ENCODE measurements at places on chromosomes 11 and 22. TPM values are rescaled to one million over a fixed set of nuclear protein-coding genes. Genes with fewer than 3 reads are reported as not detected.

GRCh38 chr22:24566899-24567511 lies 11.2 kb downstream of the SNRPD3 start:
- no peak overlapping the region for H3K4me3 ChIP-seq
- DNase-seq = no peak
- peaks cover 12% of the 10 kb centered on the region for H3K36me3 ChIP-seq
- H3K4me1 ChIP-seq = peaks cover 35% of the 10 kb centered on the region
- H3K27me3 ChIP-seq = no peaks in the 10 kb centered on the region
- no peak overlapping the region for H3K27ac ChIP-seq

- peak; percentile 51 for DNase-seq
- H3K4me1 ChIP-seq = peaks cover 52% of the 10 kb centered on the region
- H3K27ac ChIP-seq = no peak overlapping the region
- H3K27me3 ChIP-seq = no peaks in the 10 kb centered on the region
- H3K36me3 ChIP-seq = peaks cover 10% of the 10 kb centered on the region
Measured at GRCh38 chr22:20979243-20979809, 2.8 kb upstream of the LZTR1 start.

GRCh38 chr11:65557280-65558001 lies 718 bp downstream of the LTBP3 start:
- no peaks in the 10 kb centered on the region for H3K27me3 ChIP-seq
- H3K4me1 ChIP-seq = peaks cover 76% of the 10 kb centered on the region
- H3K36me3 ChIP-seq = no peaks in the 10 kb centered on the region
- H3K4me3 ChIP-seq = peak overlapping the region; percentile 87

DNA sequence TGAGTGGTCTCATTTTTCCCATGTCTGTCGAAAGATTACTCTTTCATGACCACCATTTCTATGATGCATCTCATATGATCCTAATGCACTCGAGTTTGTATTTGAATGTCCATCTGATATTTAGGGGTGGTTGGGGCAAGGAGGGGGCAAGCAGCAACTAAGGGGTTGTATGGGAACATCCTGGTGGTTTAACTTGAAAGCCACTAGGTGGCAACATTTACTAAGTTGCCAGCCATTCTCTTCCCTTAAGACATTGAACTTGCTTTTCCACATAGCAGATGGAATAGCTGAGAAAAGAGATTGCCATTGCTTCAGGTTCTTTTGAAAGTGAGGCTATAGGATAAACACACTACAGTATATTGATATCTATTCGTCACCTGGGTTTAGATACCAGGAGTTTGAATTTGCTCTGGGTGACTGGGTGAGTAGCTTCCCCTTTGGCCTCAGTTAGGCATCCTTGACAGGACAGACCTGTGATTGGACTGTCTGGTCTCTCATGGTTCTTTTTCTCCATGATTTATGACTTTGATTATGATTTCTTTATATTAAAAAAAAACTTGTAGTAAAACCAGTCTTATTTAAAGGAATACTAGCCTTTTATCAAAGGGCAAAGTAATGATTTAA lies 32.4 kb downstream of the NF2 start:
- peaks cover 24% of the 10 kb centered on the region for H3K4me1 ChIP-seq
- H3K36me3 ChIP-seq = peaks cover 4% of the 10 kb centered on the region
- peak overlapping the region; percentile 76 for H3K27ac ChIP-seq

GRCh38 chr11:1382831-1383607 lies 6.7 kb upstream of the BRSK2 start:
- peak; percentile 83 for DNase-seq
- H3K27me3 ChIP-seq = peaks cover 21% of the 10 kb centered on the region
- H3K27ac ChIP-seq = peak overlapping the region; percentile 64
- no peaks in the 10 kb centered on the region for H3K36me3 ChIP-seq

DNA sequence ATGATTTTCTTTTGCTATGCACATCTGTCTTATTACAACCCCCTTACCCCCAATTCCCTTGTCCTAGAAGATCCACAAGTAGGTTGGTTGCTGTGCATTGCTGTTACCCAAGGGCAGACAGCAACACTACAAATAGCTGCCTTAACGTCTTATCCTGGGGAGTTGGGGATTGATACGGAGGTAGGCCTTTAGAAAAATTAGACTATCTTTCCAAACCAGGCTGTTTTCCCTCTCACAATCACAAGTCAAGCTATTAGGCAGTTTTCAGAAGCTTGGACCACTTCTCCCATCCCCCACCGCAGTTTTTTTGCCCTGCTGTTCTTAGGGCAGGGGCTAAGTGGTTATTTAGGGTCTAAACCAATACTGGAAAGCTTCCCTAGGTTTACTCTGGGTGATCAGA lies 2.8 kb upstream of the PHLDB1 start:
- H3K27ac ChIP-seq = no peak overlapping the region
- no peak overlapping the region for H3K4me3 ChIP-seq
- H3K27me3 ChIP-seq = peaks cover 19% of the 10 kb centered on the region
- H3K4me1 ChIP-seq = peaks cover 12% of the 10 kb centered on the region

DNA sequence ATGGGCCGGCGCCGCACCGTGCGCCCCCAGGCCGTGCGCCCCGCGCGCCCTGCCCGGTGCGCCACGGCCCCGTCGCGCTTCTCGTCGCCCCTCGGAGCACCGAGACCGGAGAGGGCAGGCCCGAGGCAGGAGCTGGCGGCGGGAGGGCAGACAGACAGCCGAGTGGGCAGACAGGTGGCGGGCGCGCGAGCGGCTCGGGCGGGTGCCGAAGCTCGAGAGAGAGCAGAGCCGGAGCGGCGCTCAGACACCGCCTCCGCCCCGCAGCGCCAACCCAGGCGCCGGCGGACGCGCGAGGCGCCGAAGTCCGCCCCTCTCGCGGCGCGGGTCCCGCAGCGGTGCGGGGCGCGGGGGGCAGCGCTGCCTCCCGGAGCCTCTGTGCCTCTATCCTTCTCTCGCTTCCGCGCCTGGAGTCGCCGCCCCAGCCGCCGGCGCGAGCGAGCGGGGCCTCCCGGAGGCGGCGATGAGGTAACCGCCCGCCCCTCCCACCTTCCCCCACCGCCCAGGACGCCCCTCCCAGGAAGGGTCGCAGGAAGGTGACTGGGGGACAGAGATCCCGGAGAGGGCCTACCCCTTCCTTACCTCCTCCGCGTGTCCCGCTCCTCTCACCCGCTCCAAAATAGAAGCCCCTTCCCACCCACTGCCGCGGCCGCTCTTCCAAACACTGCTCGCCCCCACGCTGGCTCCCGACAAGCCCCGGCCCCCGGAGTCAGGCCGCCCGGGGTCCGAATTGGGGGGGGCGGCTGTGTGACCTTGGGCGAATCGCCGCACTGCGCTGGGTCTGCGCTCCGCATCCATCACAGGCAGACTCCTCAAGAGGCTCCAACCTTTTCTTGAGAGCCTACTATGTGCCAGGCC lies at the start of gene RASL10A:
TSS of gene RASL10A (minus strand) at position 412 of the 855 bp plus-strand sequence. CDS start 451 bp downstream, outside the sequence.
- H3K27me3 ChIP-seq = peaks cover 37% of the 10 kb centered on the region
- no peak within 1 kb of the TSS for H3K27ac ChIP-seq
- no peaks in the 10 kb centered on the region for H3K36me3 ChIP-seq
- no peak for DNase-seq
- H3K4me1 ChIP-seq = peaks cover 13% of the 10 kb centered on the region

- H3K4me1 ChIP-seq = no peaks in the 10 kb centered on the region
- no peaks in the 10 kb centered on the region for H3K36me3 ChIP-seq
- no peak overlapping the region for H3K27ac ChIP-seq
- DNase-seq = peak; percentile 46
- H3K4me3 ChIP-seq = no peak overlapping the region
Measured at GRCh38 chr11:68632802-68633201, 51.5 kb upstream of the GAL start.

DNA sequence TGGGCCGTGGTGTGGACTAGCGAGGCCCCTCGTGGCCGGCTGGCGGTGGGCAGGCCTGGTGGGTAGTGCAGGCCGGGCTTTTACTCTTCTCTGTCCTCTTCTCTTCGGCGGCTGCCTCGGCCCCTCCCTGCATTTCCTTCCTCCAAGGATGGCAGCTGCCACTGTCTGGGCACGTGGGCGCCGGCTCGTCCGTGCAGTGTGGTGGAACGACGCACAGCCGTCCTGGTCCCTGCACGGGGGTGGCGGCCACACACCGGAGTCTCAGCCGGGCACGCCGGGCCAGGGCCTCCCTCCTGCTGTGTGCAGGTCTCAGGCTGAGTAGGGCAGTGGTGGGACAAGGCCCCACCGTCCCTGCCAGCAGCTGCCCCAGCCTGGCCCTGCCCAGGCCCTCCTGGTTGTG lies 37.7 kb downstream of the MOB2 start:
- H3K27ac ChIP-seq = no peak overlapping the region
- no peak overlapping the region for H3K4me3 ChIP-seq
- H3K4me1 ChIP-seq = no peaks in the 10 kb centered on the region
- H3K27me3 ChIP-seq = no peaks in the 10 kb centered on the region

- no peak overlapping the region for H3K4me3 ChIP-seq
- DNase-seq = no peak
- H3K36me3 ChIP-seq = no peaks in the 10 kb centered on the region
- H3K27ac ChIP-seq = no peak overlapping the region
- H3K27me3 ChIP-seq = peaks cover 10% of the 10 kb centered on the region
Measured at GRCh38 chr11:74677131-74677530, 54.1 kb downstream of the CHRDL2 start.

GRCh38 chr11:9077164-9077563 lies 14.2 kb downstream of the SCUBE2 start:
- H3K36me3 ChIP-seq = no peaks in the 10 kb centered on the region
- no peak for DNase-seq
- H3K4me1 ChIP-seq = peaks cover 7% of the 10 kb centered on the region
- no peak overlapping the region for H3K27ac ChIP-seq
- H3K4me3 ChIP-seq = no peak overlapping the region

GRCh38 chr11:125102510-125102909 lies 8.9 kb downstream of the TMEM218 start:
- peaks cover 12% of the 10 kb centered on the region for H3K4me1 ChIP-seq
- H3K27me3 ChIP-seq = no peaks in the 10 kb centered on the region
- no peak overlapping the region for H3K4me3 ChIP-seq
- DNase-seq = no peak
- peaks cover 6% of the 10 kb centered on the region for H3K36me3 ChIP-seq

DNA sequence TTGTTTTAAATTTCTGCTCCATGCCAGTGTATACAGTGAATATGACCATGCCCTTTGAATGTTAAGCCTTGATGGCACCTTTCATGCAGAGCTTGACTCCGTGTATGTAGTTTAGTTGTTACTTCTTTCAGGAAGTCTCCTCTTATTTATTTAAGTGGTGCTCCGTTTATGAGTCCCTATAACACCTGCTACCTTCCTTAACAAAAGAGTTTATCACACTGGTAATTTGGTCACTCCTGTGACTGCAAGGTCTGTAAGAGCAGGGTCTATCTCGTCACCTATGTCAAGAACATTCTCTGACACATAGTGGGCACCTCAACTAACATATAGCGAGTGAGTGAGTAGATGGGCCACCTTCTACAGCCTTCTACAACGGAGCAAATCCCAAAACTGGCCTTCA lies 152.5 kb downstream of the CCDC34 start:
- H3K36me3 ChIP-seq = no peaks in the 10 kb centered on the region
- H3K27ac ChIP-seq = no peak overlapping the region
- H3K4me3 ChIP-seq = no peak overlapping the region
- peaks cover 11% of the 10 kb centered on the region for H3K27me3 ChIP-seq
- H3K4me1 ChIP-seq = no peaks in the 10 kb centered on the region

DNA sequence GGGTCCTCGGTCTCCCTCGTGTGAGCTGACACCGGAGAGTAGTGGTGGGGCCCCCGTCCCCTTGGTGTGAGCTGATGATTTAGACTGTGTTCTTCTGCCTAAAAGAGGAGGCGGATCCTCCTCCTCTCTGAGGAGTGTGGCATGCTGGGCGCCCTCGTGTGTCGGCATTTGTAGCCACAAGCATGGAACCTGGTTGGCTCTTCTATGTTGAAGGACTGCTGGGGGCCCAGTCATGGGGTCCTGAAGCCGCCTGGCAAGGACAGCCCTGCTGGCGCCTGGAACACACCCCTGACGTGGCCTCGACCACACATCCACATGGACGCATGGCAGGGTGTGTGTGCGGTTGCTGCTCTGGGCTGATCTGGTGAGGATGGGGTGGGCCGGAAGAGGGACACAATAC lies 50.2 kb downstream of the AP2A2 start:
- no peak overlapping the region for H3K4me3 ChIP-seq
- no peak overlapping the region for H3K27ac ChIP-seq
- no peaks in the 10 kb centered on the region for H3K27me3 ChIP-seq
- DNase-seq = no peak

- no peak overlapping the region for H3K27ac ChIP-seq
- H3K4me1 ChIP-seq = peaks cover 27% of the 10 kb centered on the region
- no peak overlapping the region for H3K4me3 ChIP-seq
- no peaks in the 10 kb centered on the region for H3K27me3 ChIP-seq
Measured at GRCh38 chr22:42317008-42317407, 46.6 kb upstream of the TCF20 start.

- DNase-seq = peak; percentile 53
- peak overlapping the region; percentile 25 for H3K4me3 ChIP-seq
- H3K36me3 ChIP-seq = no peaks in the 10 kb centered on the region
- peaks cover 23% of the 10 kb centered on the region for H3K27me3 ChIP-seq
Measured at GRCh38 chr11:86608251-86608799, 64.1 kb downstream of the ME3 start.

GRCh38 chr11:86162239-86162638 lies 82.3 kb upstream of the EED start:
- H3K4me3 ChIP-seq = no peak overlapping the region
- no peak for DNase-seq
- H3K27me3 ChIP-seq = peaks cover 7% of the 10 kb centered on the region
- no peak overlapping the region for H3K27ac ChIP-seq

GRCh38 chr22:40939202-40939601 lies 12.0 kb upstream of the RBX1 start:
- H3K4me3 ChIP-seq = no peak overlapping the region
- no peaks in the 10 kb centered on the region for H3K27me3 ChIP-seq
- peaks cover 1% of the 10 kb centered on the region for H3K36me3 ChIP-seq

GRCh38 chr22:44578110-44578457 lies 80.1 kb upstream of the RTL6 start:
- no peaks in the 10 kb centered on the region for H3K4me1 ChIP-seq
- no peak overlapping the region for H3K4me3 ChIP-seq
- H3K27me3 ChIP-seq = peaks cover 29% of the 10 kb centered on the region
- H3K27ac ChIP-seq = no peak overlapping the region
- no peak for DNase-seq

GRCh38 chr11:112128483-112129121 lies 35.3 kb downstream of the IL18 start:
- no peak for DNase-seq
- no peaks in the 10 kb centered on the region for H3K4me1 ChIP-seq
- H3K27ac ChIP-seq = no peak overlapping the region
- no peaks in the 10 kb centered on the region for H3K36me3 ChIP-seq
- H3K4me3 ChIP-seq = no peak overlapping the region

- H3K4me1 ChIP-seq = peaks cover 14% of the 10 kb centered on the region
- H3K27me3 ChIP-seq = no peaks in the 10 kb centered on the region
- no peaks in the 10 kb centered on the region for H3K36me3 ChIP-seq
- DNase-seq = no peak
- H3K27ac ChIP-seq = no peak overlapping the region
- no peak overlapping the region for H3K4me3 ChIP-seq
Measured at GRCh38 chr11:46130286-46130940, 9.2 kb upstream of the PHF21A start.

SERHL2 gene
- 1.2 TPM for total RNA-seq

ALDH3B2 gene
- not detected for total RNA-seq

OR6A2 gene
- total RNA-seq = not detected

CALCA gene
- not detected for total RNA-seq

MAJIN gene
- total RNA-seq = 2.7 TPM

SOX10 gene
- not detected for total RNA-seq
